ENCODE measurements at places on chromosomes 6 and 20. TPM values are rescaled to one million over a fixed set of nuclear protein-coding genes. Genes with fewer than 3 reads are reported as not detected.

GSTA2 gene
- total RNA-seq = not detected

EDEM2 gene
- 61.4 TPM for total RNA-seq

ECT2L gene
- total RNA-seq = 0.17 TPM

CLPSL2 gene
- total RNA-seq = not detected

TDP2 gene
- 29.0 TPM for total RNA-seq

PCMT1 gene
- total RNA-seq = 97.6 TPM

FBXL4 gene
- 16.8 TPM for total RNA-seq

FHL5 gene
- total RNA-seq = not detected

CMTR1 gene
- total RNA-seq = 44.8 TPM

FAM229B gene
- 20.3 TPM for total RNA-seq

LY86 gene
- total RNA-seq = not detected

SNAI1 gene
- total RNA-seq = 0.66 TPM

COX7A2 gene
- total RNA-seq = 91.9 TPM

RBM39 gene
- total RNA-seq = 462 TPM

PAQR8 gene
- total RNA-seq = 6.1 TPM

ZBTB12 gene
- 13.2 TPM for total RNA-seq

ID1 gene
- 27.4 TPM for total RNA-seq

HUS1B gene
- 0.77 TPM for total RNA-seq

FAM184A gene
- 1.7 TPM for total RNA-seq

Measured in fibroblast of lung (primary cell).